ENCODE measurements at places on chromosomes 16 and 17. TPM values are rescaled to one million over a fixed set of nuclear protein-coding genes. Genes with fewer than 3 reads are reported as not detected.

PROCA1 gene
- 1.6 TPM for total RNA-seq

EVPLL gene
- total RNA-seq, result not detected

TMC8 gene
- under 0.01 TPM for total RNA-seq

OSBPL7 gene
- total RNA-seq, result 18.1 TPM

SLC12A4 gene
- total RNA-seq, result 38.9 TPM

HSF4 gene
- total RNA-seq, result 10.3 TPM

C16orf54 gene
- not detected for total RNA-seq

TMIGD1 gene
- not detected for total RNA-seq
